ENCODE measurements at places on chromosomes 16 and 17.

DNA sequence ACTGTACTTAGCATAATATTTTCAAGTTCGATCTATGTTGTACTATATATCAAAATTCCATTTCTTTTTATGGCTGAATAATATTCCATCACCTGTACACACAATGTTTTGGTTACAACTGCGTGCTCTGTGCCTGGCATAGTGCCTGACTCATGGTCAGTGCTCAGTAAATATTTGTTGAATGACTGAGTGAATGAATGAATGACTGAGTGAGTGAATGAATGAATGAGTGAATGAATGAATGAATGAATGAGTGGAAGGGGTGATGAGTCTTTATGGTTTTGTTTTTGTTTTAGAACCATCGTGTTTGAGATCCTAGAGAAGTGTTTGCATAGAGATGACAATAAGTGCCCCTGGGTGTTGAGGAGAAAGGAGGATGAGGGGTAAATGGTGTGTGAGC, 155.3 kb downstream of the MRM1 start:
- DNase-seq: no peak

DNA sequence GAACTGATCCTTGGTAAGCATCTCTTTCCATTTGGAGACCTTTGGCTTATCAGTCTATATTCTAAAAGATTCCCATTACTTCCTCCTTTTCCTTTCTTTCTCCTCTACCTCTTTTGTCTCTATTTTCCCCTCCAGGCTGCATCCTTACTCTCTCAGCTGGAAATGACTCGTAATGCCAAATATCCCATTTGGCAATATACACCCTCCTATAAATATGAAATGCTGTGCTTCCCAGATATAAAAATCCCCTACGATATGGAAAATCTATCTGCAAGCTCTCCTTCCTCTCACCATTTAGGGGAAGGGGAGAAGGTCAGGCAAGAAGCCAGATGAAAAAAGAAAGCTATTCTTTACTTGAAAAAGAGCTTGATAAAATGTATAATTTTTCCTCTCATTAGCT, 39.9 kb downstream of the XPO6 start:
- DNase-seq: no peak

- DNase-seq: no peak
Observed at GRCh38 chr17:2083613-2084035, 28.7 kb downstream of the HIC1 start.

DNA sequence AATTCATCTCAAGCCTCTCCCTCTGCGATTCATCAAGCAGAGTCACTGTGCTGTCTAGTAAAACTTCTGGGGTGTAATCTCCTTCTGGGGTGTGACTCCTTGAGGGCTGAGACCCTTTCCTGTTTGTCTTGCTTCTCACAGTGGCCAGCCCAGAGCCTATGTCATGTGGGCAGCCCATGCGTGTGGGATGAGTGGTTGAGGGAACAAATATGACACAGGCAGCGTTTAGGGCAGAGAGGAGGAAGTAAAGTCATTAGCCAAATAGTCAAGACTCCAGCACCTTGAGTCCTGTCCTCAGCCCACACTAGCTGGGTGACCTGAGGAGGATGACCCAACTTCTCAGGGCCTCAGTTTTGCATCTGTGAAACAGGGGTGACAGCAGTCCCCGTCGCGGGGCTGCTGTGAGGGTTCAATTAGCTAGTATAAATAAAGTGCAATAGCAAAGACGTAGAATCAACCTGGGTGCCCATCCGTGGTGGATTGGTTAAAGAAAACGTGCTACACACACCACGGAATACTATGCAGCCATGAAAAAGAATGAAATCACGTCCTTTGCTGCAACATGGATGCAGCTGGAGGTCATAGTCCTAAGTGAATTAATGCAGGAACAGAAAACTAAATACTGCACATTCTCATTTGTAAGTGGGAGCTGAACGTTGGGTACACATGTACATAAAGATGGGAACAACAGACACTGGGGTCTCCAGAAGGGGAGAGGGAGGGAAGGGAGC, 4.5 kb upstream of the ITGAX start:
- DNase-seq: no peak

DNA sequence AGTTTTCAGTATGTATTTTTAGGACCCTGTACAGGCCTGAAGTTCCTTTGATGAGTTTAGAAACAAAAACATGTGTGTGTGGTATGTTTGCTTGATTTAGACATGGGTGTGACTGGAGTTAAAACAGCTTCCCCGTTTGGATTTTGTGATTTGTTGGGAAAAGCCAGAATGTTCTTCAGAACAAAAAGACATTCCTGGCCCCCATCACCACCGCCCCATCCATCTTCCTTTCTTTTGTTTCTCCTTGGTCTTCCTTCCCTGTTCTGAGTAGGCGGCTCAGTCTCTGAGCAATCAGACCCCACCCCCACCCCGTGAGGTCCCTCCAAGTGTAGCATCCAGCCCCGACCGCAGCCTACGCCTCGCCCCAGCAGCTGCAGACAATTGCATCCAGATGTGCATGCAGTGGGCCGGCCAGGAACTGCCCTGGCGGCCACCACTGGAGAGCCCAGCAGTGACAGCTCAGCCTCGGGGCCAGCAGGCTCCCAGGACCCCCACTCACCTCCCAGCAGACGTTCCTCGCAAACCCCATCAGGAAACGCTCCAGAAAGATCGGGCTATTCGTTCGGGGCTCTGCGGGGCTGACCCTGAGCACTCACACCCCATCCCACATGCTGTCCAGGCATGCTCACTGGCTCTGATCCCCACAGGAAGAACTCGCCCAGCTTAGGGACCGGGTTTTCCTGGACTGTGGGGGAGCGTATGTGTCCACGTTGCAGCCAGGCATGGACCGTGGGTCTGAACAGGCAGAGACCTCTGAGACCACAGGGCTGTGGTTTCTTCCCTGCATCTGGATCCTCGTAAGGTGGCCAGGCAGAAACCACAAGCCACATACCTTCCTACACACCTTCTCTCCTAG, 99.8 kb upstream of the CDH5 start:
- DNase-seq: no peak

DNA sequence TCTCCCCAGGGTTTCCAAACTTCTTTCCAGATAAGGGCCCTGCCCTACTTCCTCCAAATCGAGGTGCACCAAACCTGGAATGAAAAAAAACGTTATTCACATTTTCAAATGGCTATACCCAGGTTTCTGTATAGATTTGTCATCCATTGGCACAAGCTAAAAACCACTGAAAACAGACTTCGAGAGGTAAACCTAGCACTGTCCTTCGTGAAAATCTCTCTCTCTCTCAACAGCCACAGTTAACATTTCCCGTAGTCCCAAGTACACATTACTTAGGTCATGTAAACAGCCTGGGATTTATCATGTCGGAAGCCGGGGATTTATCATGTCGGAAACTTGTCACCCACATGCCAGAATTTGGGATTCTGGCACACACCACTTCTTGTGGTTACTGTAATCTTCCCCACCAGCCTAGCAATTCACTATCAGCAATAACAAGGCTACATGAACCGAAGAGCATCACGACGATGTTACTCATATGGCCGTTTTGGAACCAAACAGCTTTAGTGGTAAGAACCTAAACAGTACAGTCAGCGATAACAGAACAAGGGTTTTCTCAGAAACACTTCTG, 1.2 kb downstream of the DDX5 start:
- no peak for DNase-seq

DNA sequence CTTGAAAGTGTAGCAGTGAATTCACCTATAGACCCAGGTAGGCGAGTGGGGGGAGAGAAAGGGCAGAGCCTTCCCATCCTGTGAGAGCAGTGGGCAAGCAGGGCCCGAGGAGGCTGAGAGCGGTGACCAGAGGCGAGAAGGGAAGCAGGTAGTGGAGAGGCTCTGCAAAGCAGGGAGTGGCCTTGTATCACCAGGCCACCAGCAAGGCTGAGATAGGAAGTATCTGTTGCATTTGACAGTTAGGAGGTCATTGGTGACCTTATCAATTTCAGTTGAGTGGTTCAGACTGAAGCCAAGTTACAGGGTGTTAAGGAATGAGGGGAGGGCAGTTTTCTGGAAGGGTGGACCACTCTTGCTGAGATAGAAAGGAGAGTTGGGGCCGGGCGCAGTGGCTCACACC, 10.7 kb upstream of the HSD3B7 start:
- no peak for DNase-seq

GRCh38 chr16:69407702-69408323, 16.6 kb upstream of the CYB5B start:
- peak; percentile 66 for DNase-seq

- DNase-seq: no peak
Observed at GRCh38 chr16:6009151-6009550, 911.6 kb upstream of the EEF2KMT start.

DNA sequence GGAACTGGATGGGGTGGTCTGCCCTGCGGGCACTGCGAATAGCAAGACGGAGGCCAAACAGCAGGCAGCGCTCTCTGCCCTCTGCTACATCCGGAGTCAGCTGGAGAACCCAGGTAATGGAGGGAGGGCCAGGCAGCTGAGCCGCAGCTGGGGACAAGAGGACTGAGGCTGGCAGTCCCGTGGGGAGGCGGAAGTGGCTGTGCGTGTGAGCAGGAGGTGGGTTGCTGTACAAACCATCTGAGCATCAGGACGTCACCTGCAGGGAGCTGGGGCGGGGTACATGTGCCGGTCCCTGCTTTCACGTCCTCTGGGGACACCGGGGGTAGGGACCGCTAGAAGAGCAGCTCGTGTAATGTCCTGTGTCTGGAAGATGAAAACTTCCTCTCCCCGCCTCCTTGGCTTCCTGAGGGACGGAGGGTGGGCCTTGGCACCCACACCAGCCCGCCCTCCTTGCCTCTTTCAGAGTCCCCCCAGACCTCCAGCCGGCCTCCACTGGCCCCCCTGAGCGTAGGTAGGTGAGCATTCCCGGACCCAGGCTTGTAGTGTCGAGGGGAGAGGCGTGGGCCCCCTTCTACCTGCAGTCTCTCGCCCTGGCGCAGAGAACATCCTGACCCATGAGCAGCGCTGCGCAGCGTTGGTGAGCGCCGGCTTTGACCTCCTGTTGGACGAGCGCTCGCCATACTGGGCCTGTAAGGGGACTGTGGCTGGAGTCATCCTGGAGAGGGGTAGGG, 3.7 kb downstream of the ADAD2 start:
- DNase-seq: no peak

Data from SW480 (cell line).